ENCODE measurements at places on chromosomes 11 and 22.

GRCh38 chr11:12403122-12403996 lies 26.0 kb downstream of the PARVA start:
- DNase-seq, result no peak

- DNase-seq, result no peak
Measured at GRCh38 chr11:65242389-65242788, 19.4 kb upstream of the POLA2 start.

DNA sequence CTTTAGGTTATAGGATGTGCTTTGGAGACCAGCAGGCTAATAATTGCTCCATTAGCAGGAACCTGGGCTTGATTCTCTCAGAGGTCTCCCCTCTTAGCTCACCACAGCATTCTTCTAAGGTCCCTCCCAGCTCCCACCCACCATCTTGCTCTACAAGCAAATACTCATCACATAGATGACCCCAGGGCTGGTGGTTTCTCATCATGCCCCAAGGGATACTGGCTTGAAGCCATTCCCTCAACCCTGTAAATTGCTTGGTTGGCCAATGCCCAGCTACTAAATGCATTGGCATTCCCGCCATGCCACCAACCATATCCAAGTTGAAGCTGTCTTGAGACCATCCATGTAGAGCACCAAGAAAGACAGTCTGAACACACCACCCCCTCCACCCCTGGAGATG lies 130.2 kb upstream of the NCAM1 start:
- no peak for DNase-seq

- no peak for DNase-seq
Measured at GRCh38 chr11:19560156-19560555, 152.5 kb upstream of the NAV2 start.

GRCh38 chr11:15821451-15821850 lies 534.9 kb downstream of the SOX6 start:
- no peak for DNase-seq

- DNase-seq, result no peak
Measured at GRCh38 chr11:71425860-71426259, 22.3 kb downstream of the DHCR7 start.

DNA sequence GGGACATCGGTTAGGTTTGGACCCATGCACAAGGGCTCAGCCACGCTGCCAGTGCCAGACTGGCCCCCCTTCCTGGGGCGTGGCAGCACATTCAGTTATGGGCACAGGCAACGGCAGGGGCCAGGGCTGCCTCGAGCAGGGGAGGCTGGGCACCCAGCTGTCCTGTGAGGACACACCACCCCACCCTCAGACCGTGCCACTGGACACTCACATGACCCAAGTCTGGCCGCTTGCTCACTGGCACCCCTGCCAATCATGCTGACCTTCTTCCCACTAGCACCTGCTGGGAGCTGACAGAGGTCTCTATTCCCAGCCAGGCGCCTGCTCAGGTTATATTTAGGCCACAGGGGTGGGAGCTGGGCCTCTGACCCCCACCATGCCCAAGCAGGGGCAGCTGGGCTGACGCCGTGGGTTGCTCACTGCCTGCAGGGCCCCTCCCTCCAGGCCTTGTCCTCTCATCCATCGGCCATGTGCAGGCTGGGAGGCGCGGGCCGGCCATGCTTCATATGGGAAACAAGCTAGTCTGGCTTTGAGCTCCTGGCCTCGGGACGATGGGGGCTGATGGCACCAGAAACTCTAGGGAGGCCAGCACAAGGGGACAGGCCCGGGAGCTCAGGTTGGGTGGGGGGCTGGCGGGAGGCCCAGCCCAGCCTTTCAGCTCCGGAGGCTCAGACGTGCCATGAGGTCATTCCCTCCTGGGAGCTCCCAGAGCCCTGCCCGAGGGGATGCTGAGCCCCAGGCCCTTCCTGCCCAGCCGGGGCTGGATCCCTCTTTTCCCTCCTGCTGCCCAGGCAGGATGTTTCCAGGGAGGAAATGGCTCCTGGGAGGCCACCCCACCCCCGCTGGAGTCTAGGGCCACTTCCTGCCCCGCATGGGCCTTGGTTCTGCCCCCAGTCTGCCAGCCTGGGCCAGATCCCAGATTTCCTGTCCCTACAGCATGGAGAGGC lies 15.2 kb upstream of the TBX1 start:
- DNase-seq, result no peak

GRCh38 chr11:126585774-126586491 lies 230.4 kb downstream of the ST3GAL4 start:
- DNase-seq, result no peak

GRCh38 chr11:3169255-3170043 lies 4.3 kb upstream of the OSBPL5 start:
- DNase-seq, result no peak

DNA sequence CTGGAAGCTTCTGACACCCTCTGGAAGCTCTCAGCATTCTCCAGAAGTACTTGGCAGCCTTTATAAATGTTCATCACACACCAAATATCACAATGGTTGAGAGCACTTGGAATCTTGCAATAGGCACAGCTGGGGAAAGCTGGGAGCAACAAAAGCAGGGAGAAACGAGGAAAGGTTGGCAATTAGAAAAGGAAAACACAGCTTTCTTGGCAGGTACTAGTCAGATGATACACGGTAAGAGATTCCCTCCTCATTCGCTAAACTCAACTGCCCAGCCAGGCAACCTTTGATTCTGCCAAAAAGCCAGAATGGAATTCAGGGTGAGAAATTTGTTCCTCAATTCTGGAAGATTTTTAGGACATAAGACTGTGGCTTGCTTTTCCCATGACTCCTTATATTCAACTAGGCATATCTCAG lies 576.9 kb upstream of the ANO5 start:
- DNase-seq, result no peak

All from progenitor cell of endocrine pancreas (in vitro differentiated cells).